Stimulated activated CD8-positive, alpha-beta memory T cell treated with anti-CD3 and anti-CD28 coated beads, Interleukin-2, amount 100 ng/mL, for 1 hour (primary cell): ENCODE measurements at places on chromosomes 5 and 9.

DNA sequence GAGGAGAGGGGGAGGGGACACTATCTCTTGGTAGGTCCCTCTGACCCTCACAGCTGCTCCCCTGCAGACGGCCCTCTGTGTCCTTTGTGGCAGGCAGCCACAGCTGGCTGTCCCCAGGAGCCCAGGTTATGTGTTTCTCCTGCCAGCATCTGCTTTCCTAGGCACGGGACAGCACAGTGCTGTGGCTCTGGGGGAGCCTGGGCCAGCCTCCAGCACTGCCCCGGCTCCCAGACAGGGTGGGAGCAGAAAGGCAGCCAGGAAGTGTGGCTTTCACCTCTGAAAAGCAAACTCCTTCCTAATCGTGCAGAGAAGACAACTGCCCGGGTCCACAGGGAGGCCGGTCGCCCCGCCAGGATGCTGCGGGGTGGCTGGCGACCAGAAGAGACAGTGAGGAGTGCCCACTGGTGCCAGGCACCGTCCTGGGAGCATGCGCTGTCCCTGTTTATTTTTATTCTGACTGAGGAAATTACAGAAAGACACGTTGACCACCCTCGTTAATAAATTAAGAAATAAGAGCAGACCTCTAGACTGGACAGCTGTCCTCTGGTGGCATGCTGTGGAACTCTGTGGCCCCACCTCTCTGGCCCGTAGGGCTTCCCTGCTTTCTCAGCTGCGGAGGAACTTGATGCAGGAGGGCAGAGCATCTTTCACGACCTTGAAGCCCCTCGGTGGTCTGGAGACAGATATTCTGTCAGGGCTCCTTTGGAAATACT lies 240.3 kb downstream of the FANCC start:
- DNase-seq: no peak

- no peak for DNase-seq
Observed at GRCh38 chr5:181200816-181201215, 4.2 kb downstream of the TRIM7 start.

DNA sequence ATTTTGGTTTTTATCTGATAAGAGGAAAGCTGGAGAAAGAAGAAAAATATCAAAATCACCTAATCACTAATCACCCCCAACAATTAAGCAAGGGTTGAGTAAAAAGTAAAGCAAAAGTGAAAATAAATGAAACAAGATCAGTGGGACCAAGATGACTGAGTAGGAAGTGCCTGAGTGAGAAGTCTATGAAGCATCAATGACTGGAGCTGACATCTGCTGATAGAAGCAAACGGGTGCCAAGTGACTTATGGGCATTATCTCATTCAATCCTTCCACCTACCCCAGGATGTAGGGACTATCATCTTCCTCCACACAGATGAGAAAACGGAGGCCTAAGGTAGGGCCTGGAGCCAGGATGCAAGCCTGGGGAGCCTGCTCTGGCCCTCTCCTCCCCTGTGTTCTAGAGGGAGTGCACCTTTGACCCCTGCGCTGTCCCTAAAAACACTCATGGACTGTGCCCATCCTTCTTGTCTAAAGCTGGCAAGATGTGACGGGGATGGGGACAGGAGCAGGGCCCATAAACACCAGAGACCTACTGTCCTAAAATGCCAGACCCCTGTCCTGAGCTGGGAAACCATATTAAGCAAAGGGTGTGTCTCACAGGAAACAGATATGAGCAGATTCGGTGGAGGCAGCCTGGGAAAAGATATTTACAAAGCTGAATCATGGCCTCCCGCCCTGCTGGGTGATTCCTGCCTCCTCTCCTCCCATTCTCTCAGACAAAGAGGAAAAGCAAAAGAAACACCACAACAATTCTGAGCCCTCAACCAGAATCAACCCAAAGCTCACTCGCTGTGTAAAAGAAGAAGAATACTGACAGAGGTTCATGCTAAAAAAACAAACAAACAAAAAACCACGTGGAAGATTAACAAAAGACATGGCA lies 116.0 kb downstream of the AUH start:
- DNase-seq: no peak

- DNase-seq: no peak
Observed at GRCh38 chr9:3809724-3810123, 283.9 kb upstream of the RFX3 start.

- DNase-seq: peak; percentile 69
Observed at GRCh38 chr9:113578882-113579282, 115.4 kb downstream of the RGS3 start.
